Uterus (tissue), 4 donors: ENCODE measurements at places on chromosomes 5 and 9. TPM values are rescaled to one million over a fixed set of nuclear protein-coding genes. Genes with fewer than 3 reads are reported as not detected.

DNA sequence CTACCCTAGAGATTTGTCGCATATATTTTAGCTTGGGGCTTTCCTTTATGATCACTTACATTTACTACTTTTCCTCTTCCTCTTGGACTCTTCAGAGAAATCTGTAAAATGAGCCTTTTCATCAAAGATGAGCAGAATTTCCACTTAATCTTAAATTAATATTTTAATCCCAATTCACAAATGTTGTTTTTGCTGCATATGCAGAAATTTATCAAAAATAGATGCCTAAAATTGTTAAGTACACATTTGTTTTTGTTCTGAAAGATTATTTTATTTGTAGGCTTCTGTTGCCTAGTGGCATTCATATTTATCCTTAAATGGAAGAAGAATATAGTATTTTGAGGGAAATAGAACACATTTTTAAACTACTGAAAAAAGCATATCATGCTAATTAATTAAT lies 168.6 kb downstream of the CDH9 start:
- no peak overlapping the region for H3K4me3 ChIP-seq
- no peaks in the 10 kb centered on the region for H3K27me3 ChIP-seq
- no peaks in the 10 kb centered on the region for H3K4me1 ChIP-seq
- no peaks in the 10 kb centered on the region for H3K36me3 ChIP-seq
- no peak for DNase-seq

DNA sequence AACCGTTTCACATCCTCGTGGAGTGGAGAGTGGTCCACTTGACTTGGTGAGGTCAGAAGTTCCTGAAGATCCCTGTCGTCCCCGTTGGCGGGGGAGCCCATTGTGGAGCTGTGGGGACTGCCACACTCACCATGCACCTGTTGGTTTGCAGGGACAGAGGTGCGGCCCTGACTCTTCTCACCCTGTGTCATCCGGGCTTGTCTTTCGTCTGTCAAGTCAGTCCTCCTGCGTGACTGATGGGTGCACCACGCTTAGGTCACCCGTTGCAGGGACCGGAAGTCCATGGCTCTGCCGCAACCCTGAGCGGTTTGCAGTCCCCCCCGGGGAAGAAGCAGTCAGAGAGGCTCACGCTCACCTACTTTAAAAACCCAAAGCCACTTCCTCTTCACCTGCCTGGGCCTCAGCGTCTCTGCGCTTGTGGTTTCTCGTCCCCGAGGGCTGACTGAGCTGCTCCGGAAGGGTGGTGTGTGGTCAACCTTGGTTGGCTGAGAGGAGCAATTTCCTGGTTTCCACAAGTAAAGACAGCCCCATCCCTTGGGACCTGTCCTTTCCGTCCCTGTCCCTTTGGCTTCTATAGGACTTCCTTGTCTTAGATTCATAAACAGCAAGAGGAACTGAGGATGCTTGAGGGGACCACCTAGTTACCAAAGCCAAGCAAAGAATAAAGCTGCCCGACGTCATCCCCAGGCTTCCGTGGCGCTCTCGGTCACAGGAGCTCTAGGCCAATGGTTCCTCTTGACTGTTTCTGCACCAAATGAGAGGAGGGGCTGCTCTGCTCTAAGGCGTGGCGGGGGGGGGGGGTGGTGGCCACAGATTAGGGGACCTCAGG lies 53.2 kb downstream of the USP20 start:
- no peaks in the 10 kb centered on the region for H3K36me3 ChIP-seq
- H3K27me3 ChIP-seq: no peaks in the 10 kb centered on the region
- no peak for DNase-seq
- no peaks in the 10 kb centered on the region for H3K4me1 ChIP-seq
- no peak overlapping the region for H3K4me3 ChIP-seq
- H3K27ac ChIP-seq: no peak overlapping the region

- no peaks in the 10 kb centered on the region for H3K36me3 ChIP-seq
- no peaks in the 10 kb centered on the region for H3K27me3 ChIP-seq
- no peak overlapping the region for H3K4me3 ChIP-seq
- no peaks in the 10 kb centered on the region for H3K4me1 ChIP-seq
Observed at GRCh38 chr9:19940811-19941535, 152.1 kb upstream of the SLC24A2 start.

GRCh38 chr5:170623576-170624181 lies 119.9 kb downstream of the KCNIP1 start:
- H3K27me3 ChIP-seq: no peaks in the 10 kb centered on the region
- H3K4me1 ChIP-seq: no peaks in the 10 kb centered on the region
- no peak for DNase-seq
- no peaks in the 10 kb centered on the region for H3K36me3 ChIP-seq
- H3K27ac ChIP-seq: no peak overlapping the region

DNA sequence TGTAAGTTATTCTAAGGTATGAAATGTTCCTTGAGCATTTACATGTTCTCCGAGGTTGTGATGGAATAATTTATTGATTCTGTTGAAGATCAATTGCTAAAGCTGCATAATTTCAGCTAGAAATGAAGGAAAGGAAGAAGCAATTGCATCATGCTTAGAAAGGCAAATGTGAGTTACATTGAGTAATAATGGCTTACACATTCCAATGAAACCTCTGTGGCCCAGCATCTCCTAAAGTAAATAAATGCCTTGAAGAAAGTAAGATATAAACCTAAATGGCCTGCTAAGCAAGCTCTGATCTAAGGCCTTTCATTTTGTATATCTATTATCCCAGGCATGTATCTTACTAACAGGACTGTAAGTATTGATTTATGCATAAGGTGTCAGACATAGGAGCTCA lies 677.3 kb upstream of the RGMB start:
- H3K27me3 ChIP-seq: no peaks in the 10 kb centered on the region
- DNase-seq: no peak
- no peaks in the 10 kb centered on the region for H3K36me3 ChIP-seq
- no peak overlapping the region for H3K27ac ChIP-seq

DNA sequence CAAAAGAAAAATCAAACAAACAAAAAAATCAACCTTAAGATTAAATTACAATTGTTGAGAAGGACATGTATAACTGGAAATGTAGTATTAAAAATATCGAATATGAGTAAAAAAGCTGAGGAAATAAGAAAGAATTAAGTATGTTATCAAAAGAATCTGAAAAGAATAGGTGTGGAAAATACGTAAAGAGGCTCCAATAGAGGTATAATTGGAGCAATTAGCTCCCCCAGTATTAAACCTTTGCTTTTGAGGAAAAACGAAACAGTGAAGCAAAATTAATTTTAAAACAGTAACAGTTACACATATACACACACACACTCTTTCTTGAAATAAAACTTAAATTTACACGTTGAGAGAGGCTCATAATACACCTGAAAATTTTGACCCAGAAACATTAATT lies 578.7 kb upstream of the ADAMTS16 start:
- no peak overlapping the region for H3K27ac ChIP-seq
- no peaks in the 10 kb centered on the region for H3K4me1 ChIP-seq
- no peaks in the 10 kb centered on the region for H3K36me3 ChIP-seq
- H3K27me3 ChIP-seq: no peaks in the 10 kb centered on the region

GRCh38 chr5:132281856-132282614 lies 12.2 kb upstream of the SLC22A4 start:
- H3K4me1 ChIP-seq: no peaks in the 10 kb centered on the region
- no peak overlapping the region for H3K4me3 ChIP-seq
- H3K27me3 ChIP-seq: no peaks in the 10 kb centered on the region
- no peak overlapping the region for H3K27ac ChIP-seq

GRCh38 chr9:33404788-33405362 lies 2.5 kb upstream of the AQP7 start:
- no peaks in the 10 kb centered on the region for H3K36me3 ChIP-seq
- DNase-seq: no peak
- H3K27ac ChIP-seq: no peak overlapping the region
- no peaks in the 10 kb centered on the region for H3K4me1 ChIP-seq

- peaks cover 2% of the 10 kb centered on the region for H3K36me3 ChIP-seq
- H3K4me1 ChIP-seq: no peaks in the 10 kb centered on the region
- H3K4me3 ChIP-seq: no peak overlapping the region
- DNase-seq: no peak
- H3K27me3 ChIP-seq: no peaks in the 10 kb centered on the region
- peak overlapping the region; percentile 12 for H3K27ac ChIP-seq
Observed at GRCh38 chr5:44225231-44226160, 163.7 kb downstream of the FGF10 start.

- peak overlapping the region; percentile 88 for H3K27ac ChIP-seq
- no peak overlapping the region for H3K4me3 ChIP-seq
- H3K36me3 ChIP-seq: no peaks in the 10 kb centered on the region
- H3K4me1 ChIP-seq: no peaks in the 10 kb centered on the region
Observed at GRCh38 chr5:10724781-10725507, 36.1 kb downstream of the DAP start.

GRCh38 chr5:69084903-69085302 lies 8.9 kb upstream of the SLC30A5 start:
- H3K4me1 ChIP-seq: no peaks in the 10 kb centered on the region
- H3K36me3 ChIP-seq: no peaks in the 10 kb centered on the region
- H3K27me3 ChIP-seq: no peaks in the 10 kb centered on the region

GRCh38 chr5:146130440-146131045 lies 25.2 kb upstream of the PLAC8L1 start:
- H3K4me3 ChIP-seq: no peak overlapping the region
- no peaks in the 10 kb centered on the region for H3K4me1 ChIP-seq
- H3K27me3 ChIP-seq: no peaks in the 10 kb centered on the region
- no peak overlapping the region for H3K27ac ChIP-seq

- H3K4me3 ChIP-seq: no peak overlapping the region
- DNase-seq: no peak
- no peak overlapping the region for H3K27ac ChIP-seq
Observed at GRCh38 chr5:2298781-2299180, 416.1 kb upstream of the IRX4 start.

DNA sequence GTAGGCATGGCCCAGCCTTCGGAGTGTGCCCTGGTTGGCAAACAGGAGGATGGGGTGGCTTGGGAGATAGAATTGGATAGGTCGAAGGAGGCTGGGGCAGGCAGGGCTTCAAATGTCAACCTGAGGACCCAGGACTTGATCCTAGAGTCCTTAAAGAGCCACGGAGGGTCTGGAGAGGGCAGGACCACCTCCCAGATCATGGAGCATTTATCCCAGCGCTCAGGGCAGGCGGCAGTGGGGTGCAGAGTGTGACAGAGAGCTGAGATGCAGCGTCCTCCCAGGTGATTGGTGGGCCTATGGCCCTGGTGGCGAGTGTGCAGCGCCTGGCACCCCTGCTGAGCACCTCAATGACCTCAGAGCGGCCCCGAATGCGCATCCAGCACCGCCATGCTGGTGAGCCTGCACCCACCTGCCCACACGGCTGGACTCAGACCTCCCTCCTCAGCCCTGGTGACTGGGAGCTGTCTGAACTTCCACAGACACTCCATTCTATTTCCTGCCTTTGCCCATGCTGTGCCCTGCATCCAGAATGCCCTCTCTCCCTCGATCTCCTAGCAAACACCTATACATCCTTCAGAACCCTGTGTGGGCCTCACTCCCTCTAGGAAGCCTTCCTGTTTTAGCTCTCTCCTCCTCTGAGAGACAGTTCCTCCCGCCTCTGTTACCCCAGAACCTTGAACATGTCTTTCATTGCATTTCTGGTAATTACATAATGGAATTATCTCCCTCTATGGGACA lies 6.3 kb downstream of the ADGRD2 start:
- no peaks in the 10 kb centered on the region for H3K36me3 ChIP-seq
- no peaks in the 10 kb centered on the region for H3K4me1 ChIP-seq
- no peak overlapping the region for H3K4me3 ChIP-seq
- no peak for DNase-seq

- peak; percentile 84 for DNase-seq
- H3K27me3 ChIP-seq: no peaks in the 10 kb centered on the region
- no peak overlapping the region for H3K4me3 ChIP-seq
Observed at GRCh38 chr5:139104577-139105276, 93.4 kb downstream of the SIL1 start.

GRCh38 chr9:95167998-95168397 lies 149.5 kb downstream of the FANCC start:
- no peak overlapping the region for H3K4me3 ChIP-seq
- no peaks in the 10 kb centered on the region for H3K36me3 ChIP-seq
- H3K4me1 ChIP-seq: no peaks in the 10 kb centered on the region
- DNase-seq: no peak
- H3K27ac ChIP-seq: no peak overlapping the region

DNA sequence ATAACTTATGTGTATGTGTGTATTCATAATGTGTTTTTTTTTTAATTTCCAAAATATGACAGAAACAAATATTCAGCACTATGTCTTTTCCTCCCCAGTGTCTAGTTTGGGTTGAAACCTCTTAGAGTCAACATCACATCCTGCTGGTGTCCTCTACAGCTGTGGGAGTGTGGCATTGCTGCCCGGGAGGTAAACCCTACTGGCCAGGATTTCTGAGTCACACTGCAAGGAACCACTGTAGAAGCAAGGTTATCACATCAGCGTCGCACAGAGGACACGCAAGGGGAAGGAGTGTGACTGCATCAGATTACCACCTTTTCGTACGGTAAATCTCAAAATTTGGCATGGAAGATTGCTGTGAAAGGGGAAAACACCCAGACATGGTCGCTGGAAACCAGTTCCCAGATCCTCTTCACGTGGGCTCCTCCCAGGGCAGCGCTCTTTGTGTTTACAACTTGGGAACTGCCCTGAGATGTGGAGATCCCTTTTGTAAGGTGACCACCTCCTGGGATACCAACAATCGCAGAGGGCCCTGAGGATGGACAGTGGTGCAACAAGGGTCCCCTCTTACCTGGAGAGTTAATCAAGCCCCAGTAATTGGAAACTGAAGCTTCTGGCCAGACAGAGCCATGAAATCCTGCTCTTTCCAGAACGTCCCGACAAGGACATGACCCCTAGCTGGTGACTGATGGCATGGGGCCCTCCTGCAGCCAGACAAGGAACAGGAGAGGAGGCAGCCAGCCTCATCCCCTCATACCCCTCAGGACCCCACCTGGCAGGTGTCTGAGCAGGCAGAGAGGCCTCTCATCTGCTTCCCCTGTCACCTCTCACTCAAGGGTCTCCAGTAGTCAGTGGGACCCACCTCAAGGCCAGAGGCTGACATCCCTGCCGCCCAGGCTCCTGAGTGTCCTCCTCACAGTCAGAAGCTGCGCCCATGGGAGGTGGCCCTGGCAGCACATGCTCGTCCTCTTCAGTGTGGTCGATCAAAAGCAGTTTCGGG lies 194.7 kb downstream of the MED10 start:
- H3K27ac ChIP-seq: no peak overlapping the region
- no peak overlapping the region for H3K4me3 ChIP-seq
- no peaks in the 10 kb centered on the region for H3K36me3 ChIP-seq
- H3K27me3 ChIP-seq: no peaks in the 10 kb centered on the region

GRCh38 chr5:61840361-61840760 lies 465.6 kb upstream of the KIF2A start:
- no peak for DNase-seq
- H3K27me3 ChIP-seq: no peaks in the 10 kb centered on the region
- H3K4me1 ChIP-seq: no peaks in the 10 kb centered on the region
- no peaks in the 10 kb centered on the region for H3K36me3 ChIP-seq
- H3K27ac ChIP-seq: no peak overlapping the region
- H3K4me3 ChIP-seq: no peak overlapping the region

GRCh38 chr5:56658972-56659371 lies 156.4 kb upstream of the MAP3K1 start:
- H3K27me3 ChIP-seq: no peaks in the 10 kb centered on the region
- H3K4me3 ChIP-seq: no peak overlapping the region
- H3K36me3 ChIP-seq: no peaks in the 10 kb centered on the region
- no peaks in the 10 kb centered on the region for H3K4me1 ChIP-seq
- no peak overlapping the region for H3K27ac ChIP-seq

GRCh38 chr5:135241536-135241935 lies 157.5 kb downstream of the MACROH2A1 start:
- H3K27ac ChIP-seq: no peak overlapping the region
- H3K4me1 ChIP-seq: peaks cover 30% of the 10 kb centered on the region
- H3K36me3 ChIP-seq: no peaks in the 10 kb centered on the region

The SH2D3C gene
- 16.7 TPM for total RNA-seq

The SLC6A3 gene
- not detected for total RNA-seq

The BRINP1 gene
- not detected for total RNA-seq

The MLANA gene
- total RNA-seq: not detected

The SLC36A3 gene
- not detected for total RNA-seq

The OR1J2 gene
- total RNA-seq: not detected

The LHX3 gene
- total RNA-seq: not detected

The TMEM171 gene
- not detected for total RNA-seq

The ZSWIM6 gene
- 4.1 TPM for total RNA-seq

The CD72 gene
- not detected for total RNA-seq
